Osteoblast (primary cell): ENCODE measurements at places on chromosomes 3 and 15. TPM values are rescaled to one million over a fixed set of nuclear protein-coding genes. Genes with fewer than 3 reads are reported as not detected.

- no peak for DNase-seq
- H3K4me3 ChIP-seq = no peak overlapping the region
- no peaks in the 10 kb centered on the region for H3K27me3 ChIP-seq
- H3K36me3 ChIP-seq = no peaks in the 10 kb centered on the region
- no peak overlapping the region for H3K27ac ChIP-seq
Measured at GRCh38 chr3:184696697-184697096, 15.2 kb downstream of the MAGEF1 start.

DNA sequence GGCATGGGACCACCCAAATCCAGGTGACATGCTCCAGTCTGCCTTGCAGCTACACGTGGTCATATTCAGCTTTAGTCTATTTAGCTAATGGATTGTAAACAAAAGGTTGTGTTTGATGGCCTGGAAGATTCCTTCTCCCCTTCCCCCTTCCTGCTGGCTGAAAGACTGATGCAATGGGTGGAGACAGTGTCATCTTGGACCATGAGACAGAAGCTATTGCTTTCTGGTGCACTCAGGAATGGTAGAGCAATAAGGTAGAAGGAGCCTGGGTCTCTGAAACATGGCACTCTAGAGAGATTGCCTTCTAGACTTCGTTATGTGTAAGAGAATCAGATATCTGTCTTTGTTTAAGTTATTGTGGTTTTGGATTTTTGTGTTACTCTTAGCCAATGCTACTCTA, 25.7 kb upstream of the PTX3 start:
- no peak overlapping the region for H3K27ac ChIP-seq
- no peak overlapping the region for H3K4me3 ChIP-seq
- H3K36me3 ChIP-seq = peaks cover 9% of the 10 kb centered on the region
- peaks cover 5% of the 10 kb centered on the region for H3K4me1 ChIP-seq
- no peak for DNase-seq
- H3K27me3 ChIP-seq = no peaks in the 10 kb centered on the region

- peaks cover 2% of the 10 kb centered on the region for H3K4me1 ChIP-seq
- DNase-seq = no peak
- no peaks in the 10 kb centered on the region for H3K27me3 ChIP-seq
- H3K36me3 ChIP-seq = peaks cover 75% of the 10 kb centered on the region
- H3K27ac ChIP-seq = no peak overlapping the region
- no peak overlapping the region for H3K4me3 ChIP-seq
Measured at GRCh38 chr3:68985146-68985790, 28.2 kb downstream of the EOGT start.

DNA sequence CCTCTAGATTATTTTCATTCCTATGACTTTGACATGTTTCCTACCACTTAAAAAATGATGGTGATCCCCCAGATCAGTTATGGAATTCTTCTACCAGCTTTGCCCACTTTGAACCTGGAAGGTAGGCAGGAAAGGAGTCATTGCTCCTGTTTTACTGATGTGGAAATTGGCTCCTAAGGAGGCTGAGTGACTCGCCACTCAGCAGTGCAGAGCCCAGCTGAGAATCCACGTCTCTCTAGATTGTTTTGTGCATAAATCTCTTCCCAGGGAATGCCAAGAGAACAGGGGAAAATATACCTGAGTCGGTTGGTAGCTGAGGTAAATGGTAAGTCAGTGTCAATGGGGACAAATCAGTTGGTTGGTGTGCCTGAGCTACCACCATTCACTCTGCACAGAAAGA, 4.7 kb downstream of the LTF start:
- no peaks in the 10 kb centered on the region for H3K4me1 ChIP-seq
- H3K36me3 ChIP-seq = no peaks in the 10 kb centered on the region
- no peak overlapping the region for H3K4me3 ChIP-seq
- no peak for DNase-seq
- H3K27me3 ChIP-seq = peaks cover 33% of the 10 kb centered on the region

The ANKRD63 gene
- total RNA-seq = not detected in 2 replicates

The PSTPIP1 gene
- not detected in 2 replicates for total RNA-seq
